ENCODE measurements at places on chromosomes 5 and 9.
A peak's percentile ranks its signal among the peaks of the same experiment; 100 is the strongest.

- DNase-seq = no peak
These were observed 399.8 kb upstream of the MEF2C start for GRCh38 chr5:89282554-89283510.

DNA sequence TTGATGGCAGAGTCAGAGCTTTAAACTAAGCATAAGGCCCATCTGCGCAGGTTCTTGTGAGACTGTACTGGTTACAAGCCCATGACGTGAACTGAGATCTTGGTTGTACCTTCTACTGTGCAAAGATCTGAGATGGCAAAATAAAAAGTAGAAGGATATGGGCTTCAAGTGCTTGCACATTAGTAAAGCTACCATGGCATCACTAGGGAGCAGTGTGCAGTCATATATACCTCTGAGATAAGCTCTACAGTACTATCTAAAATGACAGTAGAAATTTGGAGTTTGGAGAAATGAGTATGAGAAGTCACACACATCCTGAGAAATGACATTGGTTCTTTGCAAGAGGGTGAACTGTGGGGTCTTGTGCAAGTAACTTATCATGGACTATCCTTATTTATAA lies 408.2 kb upstream of the PRR16 start:
- DNase-seq = no peak

GRCh38 chr5:22734907-22735306 lies 118.2 kb downstream of the CDH12 start:
- peak; percentile 9 for DNase-seq

DNA sequence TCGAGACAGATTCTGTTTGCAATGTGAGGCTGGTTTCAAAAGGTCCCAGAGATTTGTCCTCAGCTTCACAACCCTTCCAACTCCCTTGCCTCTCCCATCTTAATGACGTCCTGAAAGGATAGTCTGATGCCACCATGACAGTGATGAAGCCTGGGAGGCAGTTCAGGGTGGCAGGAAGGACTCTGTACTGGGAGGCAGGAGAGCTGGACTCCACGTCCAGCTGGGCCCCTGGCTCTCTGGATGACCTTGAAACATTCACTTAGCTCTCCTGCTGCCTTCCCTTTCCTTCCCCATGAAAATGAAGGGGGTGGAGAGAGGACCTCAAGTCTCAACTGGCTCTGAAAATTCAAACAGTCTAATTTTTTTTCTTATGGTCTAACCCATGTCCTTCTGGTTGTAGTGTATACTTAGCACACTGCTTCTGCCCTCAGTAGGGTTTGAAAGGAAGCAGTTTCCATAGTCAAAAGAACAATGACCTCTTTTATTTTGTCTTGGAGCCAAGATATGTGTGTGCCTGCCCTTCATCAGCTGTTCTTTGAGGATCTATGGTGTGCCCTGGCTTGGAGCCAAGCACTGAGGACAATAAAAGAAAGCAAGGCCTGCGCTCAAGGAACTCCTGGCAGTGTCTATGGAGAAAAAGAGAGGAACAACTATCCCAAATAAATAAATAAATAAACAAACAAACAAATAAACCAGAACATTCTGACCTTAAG lies 188.3 kb downstream of the GRIA1 start:
- no peak for DNase-seq

DNA sequence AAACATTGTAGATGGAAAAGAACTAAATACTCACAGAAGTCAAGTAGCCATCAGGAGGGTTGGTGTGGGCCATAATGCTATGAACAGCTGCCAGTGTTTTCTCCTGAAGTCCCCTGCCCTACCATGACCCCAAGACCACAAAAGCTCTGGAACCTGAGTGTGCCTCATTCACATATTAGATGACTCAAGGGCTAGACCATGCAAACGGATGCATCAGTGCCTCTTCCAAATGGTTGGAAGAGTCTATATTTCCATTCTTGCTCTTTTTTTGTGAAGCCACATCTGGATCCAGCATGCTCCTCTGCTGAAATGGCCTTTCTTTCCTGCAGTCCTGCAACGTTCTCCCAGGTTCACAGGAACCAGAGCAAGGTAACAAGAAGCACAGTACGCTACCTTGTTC lies 136.6 kb upstream of the EPB41L4A start:
- no peak for DNase-seq

GRCh38 chr5:163350083-163350482 lies 87.3 kb upstream of the CCNG1 start:
- peak; percentile 6 for DNase-seq

- DNase-seq = no peak
These were observed 112.5 kb upstream of the CD180 start for GRCh38 chr5:67308988-67309688.

- no peak for DNase-seq
These were observed 123.1 kb downstream of the TLE4 start for GRCh38 chr9:79694676-79695400.

DNA sequence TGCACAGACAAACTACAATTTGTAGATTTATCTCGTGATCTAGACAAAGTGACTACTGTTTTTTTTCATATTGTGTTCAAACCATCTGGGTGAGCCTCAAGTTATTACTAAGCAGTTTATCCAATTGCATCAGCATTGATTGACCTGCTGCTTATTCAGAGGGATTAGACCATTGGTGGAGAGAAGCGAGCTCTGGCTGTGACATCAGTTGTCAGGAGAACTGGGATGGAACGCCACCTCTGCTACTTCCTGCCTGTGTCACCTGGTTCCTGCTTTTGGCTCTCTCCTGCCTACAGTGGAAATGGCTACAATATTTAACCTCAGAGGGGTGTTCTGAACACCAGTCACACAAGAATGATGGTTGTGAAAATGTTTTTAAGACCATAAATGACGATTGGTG lies 12.1 kb downstream of the NR4A3 start:
- DNase-seq = no peak

DNA sequence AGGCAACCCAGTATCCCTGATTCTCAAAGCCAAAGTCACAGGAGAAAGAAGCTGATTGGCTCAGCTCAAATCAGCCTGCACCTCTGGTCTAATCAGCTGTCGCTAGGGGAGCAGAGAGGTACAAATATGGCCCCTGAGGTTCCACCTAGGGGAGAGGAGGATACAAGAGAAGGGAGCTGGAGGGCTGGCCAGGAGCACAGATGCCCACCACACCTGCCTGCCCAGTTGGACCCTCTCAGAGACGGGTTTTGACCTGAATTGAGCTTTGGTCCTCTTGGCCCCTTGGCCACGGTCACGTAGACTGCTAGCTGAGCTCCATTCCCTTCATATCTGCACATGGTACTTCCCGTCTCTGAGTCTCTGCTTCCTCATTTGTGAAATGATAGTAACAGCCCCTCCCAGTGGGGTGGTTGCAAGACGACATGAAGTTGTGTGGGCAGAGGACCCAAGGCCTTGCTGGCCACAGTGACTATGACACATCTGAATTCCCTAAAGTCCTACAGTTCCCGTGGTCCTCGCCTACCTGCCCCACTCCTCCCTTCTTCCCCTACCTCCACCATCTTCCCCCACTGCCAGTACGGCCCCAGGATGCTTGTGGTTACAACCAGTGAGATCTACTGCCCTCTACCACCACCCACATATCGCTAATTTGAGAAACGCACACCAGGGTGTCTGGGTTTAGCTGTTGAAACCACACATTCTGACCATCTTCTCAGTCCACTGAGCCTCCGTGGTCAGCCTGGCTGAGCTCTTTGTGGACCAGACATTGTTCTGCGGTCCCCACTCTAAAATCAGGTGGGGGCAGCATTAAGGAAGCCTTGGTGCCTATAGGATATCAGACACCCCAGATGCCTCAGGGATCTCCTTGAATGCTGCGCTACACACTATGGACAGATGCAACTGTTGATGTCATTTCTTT lies 60.3 kb upstream of the NEK6 start:
- no peak for DNase-seq

GRCh38 chr5:16600946-16601345 lies 15.9 kb downstream of the RETREG1 start:
- DNase-seq = no peak

- DNase-seq = no peak
These were observed 665.0 kb upstream of the RIOK2 start for GRCh38 chr5:97847920-97848631.

DNA sequence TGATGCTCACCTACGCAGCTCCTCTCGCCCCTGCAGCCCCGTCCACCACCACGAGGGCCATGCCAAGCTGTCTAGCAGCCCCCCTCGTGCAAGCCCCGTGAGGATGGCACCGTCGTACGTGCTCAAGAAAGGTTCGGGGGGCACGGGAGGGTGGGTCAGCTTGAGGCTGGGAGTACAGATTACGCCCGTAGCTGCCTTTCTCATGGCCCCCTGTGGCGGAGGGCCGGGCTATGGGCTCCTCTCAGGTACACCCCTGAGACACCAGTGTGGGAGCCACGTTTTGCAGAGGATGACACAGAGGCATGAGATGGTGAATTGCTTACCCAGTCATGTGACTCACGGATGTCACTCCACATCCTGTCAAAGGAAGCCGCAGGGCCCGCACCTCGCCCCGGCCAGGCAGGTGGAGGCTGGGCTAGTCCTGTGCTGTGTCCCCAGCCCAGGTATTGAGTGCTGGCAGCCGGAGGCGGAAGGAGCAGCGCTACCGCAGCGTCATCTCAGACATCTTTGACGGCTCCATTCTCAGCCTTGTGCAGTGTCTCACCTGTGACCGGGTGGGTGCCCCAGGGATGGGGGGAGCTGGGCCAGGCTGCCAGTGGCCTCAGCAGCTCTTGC lies 33.7 kb downstream of the USP20 start:
- DNase-seq = no peak

- no peak for DNase-seq
These were observed 51.5 kb downstream of the LRSAM1 start for GRCh38 chr9:127502706-127503378.

DNA sequence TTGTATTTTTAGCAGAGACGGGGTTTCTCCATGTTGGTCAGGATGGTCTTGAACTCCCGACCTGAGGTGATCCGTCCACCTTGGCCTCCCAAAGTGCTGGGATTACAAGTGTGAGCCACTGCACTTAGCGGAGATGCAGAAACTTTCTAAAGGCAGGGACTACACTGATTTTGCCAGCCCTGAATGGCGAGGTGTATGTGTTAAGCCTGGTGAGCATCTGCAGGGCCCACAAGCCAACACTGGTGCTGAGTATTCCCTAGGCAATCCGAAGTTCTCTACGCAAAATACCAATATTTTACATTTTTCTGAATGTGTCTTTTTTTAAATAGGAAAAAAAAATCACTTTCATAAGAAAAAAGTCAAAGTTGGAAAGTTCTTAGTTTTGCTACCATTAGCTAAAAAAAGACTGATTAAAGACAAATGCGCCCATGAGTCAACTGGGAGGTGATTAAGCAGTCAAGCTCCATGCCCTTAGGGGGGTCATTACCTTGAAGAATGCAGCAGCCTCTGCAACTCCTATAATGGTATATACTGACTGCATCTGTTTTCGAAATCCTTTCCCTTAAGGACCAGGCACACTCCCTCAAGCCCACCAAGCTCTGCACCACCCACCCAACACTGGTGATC lies 502.8 kb downstream of the BNC2 start:
- DNase-seq = no peak

GRCh38 chr5:175681045-175681967 lies 23.4 kb downstream of the HRH2 start:
- no peak for DNase-seq

DNA sequence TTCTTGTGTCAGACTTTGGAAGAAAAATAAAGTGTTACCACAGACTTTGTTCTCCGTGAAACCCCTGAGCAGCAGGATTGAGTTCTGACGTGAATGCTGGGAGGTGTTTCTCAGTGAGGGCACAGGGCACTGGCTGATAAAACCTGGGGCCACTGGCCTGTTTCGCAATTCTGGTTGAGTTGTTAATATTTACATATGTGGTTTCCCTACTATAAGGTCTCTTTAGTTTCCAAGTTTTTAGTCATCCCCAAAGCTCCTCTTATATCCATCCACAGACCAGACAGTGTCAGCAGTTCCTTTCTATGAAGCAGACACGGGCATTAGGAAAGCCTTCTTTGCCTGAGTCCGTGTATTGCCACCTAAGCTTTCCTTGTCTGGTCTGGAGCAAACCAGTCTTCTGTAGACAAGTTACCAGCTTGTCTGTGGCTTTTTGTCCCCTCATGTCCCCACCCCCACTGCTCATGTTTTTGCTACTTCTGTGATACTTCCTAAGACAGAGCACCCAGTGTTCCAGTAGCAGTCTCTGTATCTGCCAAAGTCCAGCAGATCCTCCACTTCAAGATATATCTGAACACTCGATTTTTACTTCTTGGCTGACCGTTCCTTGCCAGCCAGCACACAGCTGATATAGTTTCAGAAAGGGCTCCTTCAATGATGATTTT lies 42.0 kb downstream of the ACO1 start:
- DNase-seq = no peak

DNA sequence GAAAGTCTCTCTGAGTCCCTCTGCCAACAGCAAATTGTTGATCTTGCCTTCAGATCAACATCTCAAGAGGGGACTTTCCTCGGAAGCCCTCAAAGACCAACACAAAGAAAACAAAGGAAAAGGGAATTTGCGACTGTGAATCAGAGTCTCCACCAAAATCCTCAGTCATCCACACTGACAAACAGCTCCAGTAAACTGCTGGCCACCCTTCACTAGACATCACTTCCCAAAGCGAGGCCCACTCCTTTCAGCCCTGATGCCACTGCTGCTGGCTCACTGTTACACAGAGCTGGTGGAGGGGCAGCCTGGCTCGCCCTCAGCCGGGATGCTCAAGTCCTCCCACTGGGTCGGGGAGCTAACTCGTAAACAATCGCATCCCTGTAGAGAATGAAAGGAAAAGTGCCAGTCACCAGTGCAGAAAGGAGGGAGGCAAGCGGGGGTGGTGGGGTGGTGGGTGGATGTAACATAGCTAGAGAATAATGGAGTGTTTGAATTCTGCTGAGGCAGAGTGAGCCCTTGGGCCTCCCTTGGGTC lies 1.3 kb downstream of the FGF1 start:
- no peak for DNase-seq

GRCh38 chr5:111851631-111852548 lies 94.9 kb upstream of the NREP start:
- no peak for DNase-seq

- no peak for DNase-seq
These were observed 333.4 kb upstream of the ZNF462 start for GRCh38 chr9:106529616-106530015.

DNA sequence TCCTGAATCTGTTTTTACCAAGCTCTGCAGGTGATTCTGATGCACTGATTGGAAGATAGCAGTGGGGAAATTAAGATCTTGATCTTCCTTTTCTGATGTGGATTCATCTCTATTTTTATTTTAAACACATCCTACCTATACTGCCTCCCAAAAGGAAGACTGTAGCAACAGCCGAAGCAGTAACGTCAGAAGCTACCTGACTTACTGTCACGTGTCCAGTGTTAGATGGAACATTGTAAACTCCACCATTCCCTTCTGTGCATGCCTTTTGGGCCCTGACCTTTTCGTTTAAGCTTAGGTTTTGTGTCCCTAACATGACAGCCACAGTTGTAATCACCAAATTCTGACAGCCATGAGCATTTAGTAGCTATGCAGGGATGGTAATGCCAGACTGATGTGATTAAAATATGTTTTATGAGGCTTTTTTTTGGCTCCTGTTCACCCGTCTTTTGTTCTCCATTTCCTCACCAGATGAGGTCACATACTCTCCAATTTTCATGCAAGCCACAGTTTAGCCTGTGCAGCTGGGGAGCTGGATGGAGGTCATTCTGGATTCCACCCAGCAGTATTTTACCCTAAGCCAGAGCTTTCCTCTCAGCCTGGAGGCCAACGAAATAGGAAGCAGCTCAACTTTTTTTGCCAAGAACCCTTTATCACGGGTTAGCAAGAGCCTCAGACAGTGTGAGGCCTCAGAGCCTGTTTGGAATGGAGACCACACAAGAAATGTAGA lies 15.6 kb upstream of the FOXD1 start:
- no peak for DNase-seq

Measured in HT-29 (cell line).